Heart left ventricle (tissue), 16 donors: ENCODE measurements at places on chromosomes 1 and 21.
A peak's percentile ranks its signal among the peaks of the same experiment; 100 is the strongest.

- DNase-seq = peak; percentile 55
These were observed 14.1 kb downstream of the DPYD start for GRCh38 chr1:97906567-97907241.

DNA sequence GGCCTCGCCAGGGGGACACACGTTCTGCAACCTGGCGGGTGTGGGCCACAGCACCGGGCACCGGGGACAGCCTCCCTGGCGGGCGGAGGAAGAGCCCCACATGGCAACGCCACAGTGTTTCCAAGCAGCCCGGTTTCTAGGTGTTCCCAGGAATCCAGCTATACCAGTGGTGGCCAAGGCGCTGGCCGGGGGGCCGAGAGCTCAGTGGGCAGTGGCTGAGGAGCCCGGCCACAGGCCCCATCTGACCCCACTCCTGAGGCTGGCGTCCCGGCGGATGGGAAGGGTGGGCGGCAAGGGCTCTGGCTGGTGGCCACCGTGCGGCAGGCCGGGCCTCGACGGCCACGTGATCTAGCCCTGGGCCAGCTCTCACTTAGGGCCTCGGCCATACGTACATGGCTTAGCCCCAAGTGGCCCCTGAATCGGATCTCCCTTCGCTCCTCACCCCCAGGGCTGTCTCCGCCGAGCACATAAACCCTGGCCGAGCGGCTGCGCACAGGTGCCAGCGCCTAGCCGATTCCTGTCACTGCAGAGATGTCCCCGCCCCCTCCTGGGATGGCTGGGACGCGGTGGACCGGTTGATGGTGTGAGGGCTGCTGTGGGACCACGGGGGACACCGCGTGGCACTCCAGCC lies 68.7 kb downstream of the MORN1 start:
- no peak for DNase-seq

- peak; percentile 79 for DNase-seq
These were observed 20.2 kb downstream of the MRPL37 start for GRCh38 chr1:54220004-54220811.

DNA sequence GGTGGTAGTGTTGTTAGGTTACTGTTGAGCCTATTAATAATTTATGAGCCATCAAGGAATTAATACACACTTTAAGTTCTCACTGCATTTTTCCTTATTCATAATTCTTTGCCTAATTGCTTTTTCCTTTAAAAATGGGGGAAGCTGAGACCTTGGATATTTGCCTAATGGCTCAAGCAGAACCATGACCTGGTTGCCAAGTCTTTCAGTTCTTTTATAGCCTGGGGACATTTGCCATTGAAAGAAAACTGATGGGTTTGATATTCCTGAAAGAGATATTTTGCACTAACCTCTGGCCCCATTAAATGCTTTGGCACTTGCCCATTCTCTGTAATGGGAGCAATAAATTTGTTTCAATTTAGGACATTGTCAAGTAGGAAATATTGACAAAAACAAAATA lies 18.5 kb upstream of the LRRC53 start:
- DNase-seq = no peak

GRCh38 chr21:39881661-39882060 lies 14.4 kb downstream of the PCP4 start:
- no peak for DNase-seq

GRCh38 chr1:21703318-21703963 lies 34.3 kb upstream of the RAP1GAP start:
- no peak for DNase-seq

- no peak for DNase-seq
These were observed 14.4 kb downstream of the S100A16 start for GRCh38 chr1:153598309-153599172.

- no peak for DNase-seq
These were observed 74.1 kb downstream of the OLFML2B start for GRCh38 chr1:161949548-161949947.
